ENCODE measurements at places on chromosomes 6 and 20. TPM values are rescaled to one million over a fixed set of nuclear protein-coding genes. Genes with fewer than 3 reads are reported as not detected.

The CDH22 gene
- 0.24 TPM for total RNA-seq

The ARFGEF3 gene
- total RNA-seq, result 4.6 TPM

The HLA-DMA gene
- 5.8 TPM for total RNA-seq

The NUDT3 gene
- total RNA-seq, result 20.7 TPM

The EGFL8 gene
- 1.9 TPM for total RNA-seq

The GSTA2 gene
- total RNA-seq, result 3.4 TPM

The TCF21 gene
- total RNA-seq, result 5.1 TPM

The SLC35B2 gene
- total RNA-seq, result 33.7 TPM

The MEP1A gene
- 2.2 TPM for total RNA-seq

The FBXO30 gene
- total RNA-seq, result 28.4 TPM

The WFDC12 gene
- not detected for total RNA-seq

The TMEM170B gene
- total RNA-seq, result 11.6 TPM

The SNAP25 gene
- 6.7 TPM for total RNA-seq

Data from umbilical cord (tissue), 2 donors.